ENCODE measurements at places on chromosomes 7 and 10.

- DNase-seq: no peak
Observed at GRCh38 chr7:151244196-151244840, 4.2 kb downstream of the SMARCD3 start.

DNA sequence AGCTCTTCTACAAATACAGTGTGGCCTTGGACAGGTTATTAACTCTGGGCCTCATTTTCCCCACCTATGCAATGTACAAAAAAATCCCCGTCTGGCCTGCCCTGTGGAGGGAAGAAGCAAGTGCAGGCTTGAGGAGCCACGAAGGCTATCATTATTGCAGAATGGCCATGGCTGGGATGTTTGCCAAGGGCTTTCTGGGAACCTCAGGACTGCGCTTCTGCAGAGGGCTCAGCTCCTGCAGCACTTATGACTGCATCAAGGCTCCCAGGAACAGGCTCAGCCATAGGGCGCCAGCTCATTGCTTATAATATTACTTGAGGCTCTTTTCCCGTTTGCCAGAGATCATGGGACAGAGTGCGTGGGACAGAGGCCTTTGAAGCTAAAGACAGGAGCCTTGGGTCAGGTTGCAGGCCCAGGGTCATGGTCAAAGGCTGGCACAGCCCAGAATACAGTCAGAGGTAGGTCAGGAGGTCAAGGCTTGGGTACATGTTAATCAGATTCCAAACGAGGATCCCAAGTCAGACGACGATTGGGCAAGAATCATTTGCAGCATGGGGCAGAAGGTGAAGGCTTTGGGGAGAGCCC lies 20.6 kb upstream of the C10orf105 start:
- peak; percentile 83 for DNase-seq

- no peak for DNase-seq
Observed at GRCh38 chr7:129122751-129123509, 21.6 kb upstream of the TSPAN33 start.

- no peak for DNase-seq
Observed at GRCh38 chr10:69500864-69501468, 49.7 kb downstream of the TSPAN15 start.

GRCh38 chr10:100368721-100369120 lies 21.7 kb downstream of the SCD start:
- DNase-seq: no peak

DNA sequence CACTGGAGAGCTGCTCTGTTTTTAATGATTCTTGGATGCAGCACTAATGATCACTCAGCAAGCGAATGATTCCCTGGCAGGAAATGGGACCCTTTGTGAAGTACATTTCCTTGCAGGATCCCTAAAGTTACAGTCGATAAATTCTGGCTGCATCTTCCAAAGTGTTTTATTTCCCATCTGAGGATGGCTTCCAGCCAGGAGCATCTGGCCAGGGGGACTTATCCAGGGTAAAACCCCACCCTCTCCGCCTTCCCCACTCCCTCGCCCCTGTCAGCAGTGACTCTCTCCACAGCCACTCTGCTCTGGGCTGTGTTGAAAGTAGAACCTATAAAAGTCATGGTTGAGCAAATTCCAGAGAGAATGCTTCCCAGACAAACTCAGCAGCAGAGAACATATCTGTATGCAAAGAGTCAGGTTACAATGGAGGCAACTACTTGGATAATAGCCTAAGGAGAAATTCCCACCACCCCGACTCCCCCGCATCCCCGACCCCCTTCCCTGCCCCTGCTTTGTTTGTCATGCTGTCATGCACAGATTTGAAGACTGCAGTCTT lies 111.0 kb upstream of the ANLN start:
- peak; percentile 61 for DNase-seq

GRCh38 chr10:35907548-35907947 lies 265.5 kb upstream of the FZD8 start:
- DNase-seq: no peak

- no peak for DNase-seq
Observed at GRCh38 chr10:132632091-132632561, 94.5 kb downstream of the INPP5A start.

DNA sequence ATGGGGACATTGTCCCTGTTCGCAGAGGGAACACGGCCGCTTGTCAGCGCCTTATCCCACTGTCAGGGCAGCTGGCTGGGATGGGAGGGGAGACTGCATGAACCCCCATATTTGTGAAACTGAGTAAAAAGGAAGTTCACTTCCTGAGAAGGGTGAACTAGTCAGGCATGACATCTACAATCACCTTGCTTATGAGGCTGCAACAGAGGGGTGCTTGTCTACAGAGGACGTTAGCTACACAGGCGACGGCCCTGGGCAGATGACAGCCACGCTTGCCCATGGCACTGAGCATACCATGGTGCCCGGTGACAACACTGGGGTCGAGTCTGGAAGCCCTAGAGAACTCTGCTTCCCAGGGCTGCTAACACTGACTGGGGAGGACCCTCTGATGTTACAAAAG lies 46.0 kb upstream of the KDM7A start:
- DNase-seq: no peak

- no peak for DNase-seq
Observed at GRCh38 chr7:2775785-2776184, 68.3 kb downstream of the GNA12 start.

GRCh38 chr7:150898475-150899011 lies 46.2 kb downstream of the AOC1 start:
- DNase-seq: peak; percentile 17

GRCh38 chr7:134351424-134351823 lies 34.7 kb upstream of the SLC35B4 start:
- no peak for DNase-seq

GRCh38 chr10:19918794-19919193 lies 102.6 kb downstream of the PLXDC2 start:
- DNase-seq: no peak

DNA sequence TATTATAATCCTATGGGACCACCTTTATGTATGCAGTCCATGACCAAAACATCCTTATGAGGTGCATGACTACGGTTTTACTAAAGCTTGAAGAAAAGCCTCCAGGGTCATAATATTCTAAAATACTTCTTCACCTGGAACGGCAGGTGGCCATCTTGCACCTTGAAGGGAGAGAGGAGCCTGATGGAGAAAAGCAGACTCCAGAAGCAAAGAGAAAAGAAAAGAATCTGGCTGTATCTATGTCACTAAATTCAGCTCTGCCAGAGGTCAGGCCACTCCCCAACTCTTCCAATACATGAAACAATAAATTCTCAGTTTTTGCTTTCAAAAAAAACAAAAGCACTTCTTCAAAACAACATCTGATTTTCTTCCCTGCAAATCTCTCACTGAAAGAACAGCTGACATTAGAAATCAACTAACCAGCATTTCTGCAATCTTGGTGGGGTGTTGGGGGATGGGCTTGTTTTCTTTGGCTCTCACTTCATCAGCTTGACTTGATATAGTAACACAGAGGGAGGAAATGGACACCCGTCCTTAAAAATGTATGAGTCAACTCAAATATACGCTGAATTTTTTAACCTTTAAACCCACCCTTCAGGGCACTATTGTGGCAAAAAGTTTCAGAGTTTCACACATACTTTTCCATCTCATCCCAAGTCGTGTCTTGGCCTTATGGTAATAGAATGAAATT lies 21.7 kb downstream of the HIBADH start:
- no peak for DNase-seq

DNA sequence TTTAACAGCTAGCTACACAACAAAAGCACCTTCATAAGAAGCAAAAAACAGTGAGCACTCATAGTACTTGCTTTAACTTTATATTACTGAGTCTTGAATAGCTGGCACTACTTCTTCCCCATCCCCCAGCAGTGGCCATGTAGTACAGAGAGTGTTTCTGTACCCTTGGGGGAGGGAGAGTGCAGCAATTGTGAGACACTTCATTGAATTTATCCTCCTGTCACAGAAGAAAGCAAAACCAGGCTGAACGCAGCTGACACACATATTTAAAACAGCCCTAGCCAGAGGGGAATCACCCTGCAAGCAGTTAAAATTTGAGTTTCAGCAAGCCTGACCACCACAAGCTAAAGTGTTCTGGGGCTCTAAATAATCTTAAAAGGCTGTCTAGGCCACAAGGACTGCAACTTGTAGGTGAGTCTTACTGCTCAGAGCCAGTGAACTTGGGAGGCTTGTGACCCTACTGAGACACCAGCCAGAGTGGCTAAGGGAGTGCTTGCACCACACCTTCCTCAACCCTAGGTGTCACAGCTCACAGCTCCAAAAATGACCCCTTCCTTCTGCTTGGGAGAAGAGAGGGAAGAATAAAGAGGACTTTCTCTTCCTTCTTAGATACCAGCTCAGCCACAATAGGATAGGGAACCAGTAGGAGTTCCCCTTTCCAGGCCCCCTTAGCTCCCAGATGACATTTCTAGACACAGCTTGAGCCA lies 97.7 kb upstream of the MEOX2 start:
- no peak for DNase-seq

Measured in GM04504 (cell line).